ENCODE measurements at places on chromosomes 13 and 19.

DNA sequence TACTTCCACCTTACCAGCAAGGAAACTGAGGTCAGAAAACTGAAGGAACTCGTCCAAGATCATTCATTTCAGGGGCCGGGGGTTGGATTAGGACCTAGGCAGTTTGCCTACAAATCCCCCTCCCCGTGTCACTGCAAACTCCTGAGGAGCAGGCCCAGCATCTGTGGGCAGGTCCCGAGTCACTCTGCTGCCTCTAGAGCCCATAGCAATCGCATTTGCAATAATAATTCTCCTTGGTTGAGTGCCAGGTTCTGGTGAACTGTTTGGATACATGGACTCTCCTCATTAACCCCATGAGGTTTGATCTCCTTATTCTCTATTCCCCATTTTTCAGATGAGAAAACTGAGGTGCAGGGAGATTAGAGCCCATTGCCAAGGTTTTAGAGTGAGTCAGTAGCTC is 903 bp downstream of the PIN1 start:
- DNase-seq, result no peak
- peaks cover 10% of the 10 kb centered on the region for H3K4me1 ChIP-seq
- peak overlapping the region; percentile 96 for H3K4me3 ChIP-seq
- peaks cover 3% of the 10 kb centered on the region for H3K36me3 ChIP-seq

GRCh38 chr13:98525456-98526181 is 51.3 kb downstream of the STK24 start:
- no peak overlapping the region for H3K27ac ChIP-seq
- no peak for DNase-seq
- no peaks in the 10 kb centered on the region for H3K36me3 ChIP-seq
- H3K4me3 ChIP-seq, result no peak overlapping the region

GRCh38 chr19:51098365-51099046 is 9.7 kb downstream of the CTU1 start:
- DNase-seq, result no peak
- no peaks in the 10 kb centered on the region for H3K4me1 ChIP-seq
- peaks cover 5% of the 10 kb centered on the region for H3K36me3 ChIP-seq
- H3K27me3 ChIP-seq, result no peaks in the 10 kb centered on the region
- no peak overlapping the region for H3K4me3 ChIP-seq

- H3K27ac ChIP-seq, result no peak overlapping the region
- H3K4me1 ChIP-seq, result no peaks in the 10 kb centered on the region
- H3K36me3 ChIP-seq, result no peaks in the 10 kb centered on the region
- H3K4me3 ChIP-seq, result no peak overlapping the region
Measured at GRCh38 chr13:25776722-25777121, 275.1 kb downstream of the SHISA2 start.

GRCh38 chr13:98717891-98718290 is 34.6 kb downstream of the SLC15A1 start:
- no peak overlapping the region for H3K27ac ChIP-seq
- H3K27me3 ChIP-seq, result no peaks in the 10 kb centered on the region

- no peaks in the 10 kb centered on the region for H3K4me1 ChIP-seq
- no peak for DNase-seq
- H3K4me3 ChIP-seq, result no peak overlapping the region
- peaks cover 34% of the 10 kb centered on the region for H3K27me3 ChIP-seq
Measured at GRCh38 chr13:25821776-25822175, 230.0 kb downstream of the SHISA2 start.

DNA sequence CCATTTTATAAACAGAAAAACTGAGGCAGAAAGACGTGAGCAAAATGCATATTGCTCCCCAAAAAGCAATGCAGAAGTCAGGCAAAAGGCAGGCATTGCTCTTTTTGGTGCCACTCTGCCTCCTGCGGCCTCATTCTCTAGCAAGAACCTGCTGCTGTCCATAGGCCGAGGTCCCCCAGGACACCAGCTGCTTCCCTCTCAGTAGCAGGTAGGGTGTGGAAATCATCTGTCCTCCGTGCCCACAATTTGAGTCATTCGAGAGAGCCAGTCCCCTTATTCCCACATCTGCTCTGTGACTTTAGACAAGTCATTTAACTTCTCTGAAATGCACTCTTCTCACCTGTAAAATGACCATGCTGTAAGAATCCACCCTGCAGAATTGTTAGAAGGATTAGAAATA is 50.0 kb downstream of the TNFRSF19 start:
- no peaks in the 10 kb centered on the region for H3K4me1 ChIP-seq

- no peak overlapping the region for H3K4me3 ChIP-seq
- no peak for DNase-seq
- H3K27me3 ChIP-seq, result no peaks in the 10 kb centered on the region
- H3K27ac ChIP-seq, result no peak overlapping the region
Measured at GRCh38 chr19:3129112-3129511, 6.7 kb upstream of the GNA15 start.

DNA sequence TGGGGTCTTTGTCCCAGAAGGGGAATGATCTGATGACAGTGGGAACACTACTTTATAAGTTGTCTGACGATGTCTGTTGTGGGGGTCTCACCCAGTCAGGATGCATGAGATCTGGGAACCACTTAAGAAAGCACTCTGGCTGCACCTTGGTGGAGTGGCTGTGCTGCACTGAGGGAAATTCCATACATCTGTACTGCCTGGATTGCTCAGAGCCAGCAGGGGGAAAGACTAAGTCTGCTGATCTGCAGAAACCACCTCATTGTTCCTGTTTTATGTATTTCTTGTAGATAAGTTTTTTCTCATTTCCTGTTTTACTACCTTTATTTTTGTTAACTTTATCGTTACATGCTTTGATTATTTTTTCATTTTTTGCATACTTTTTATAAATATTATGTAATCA is 27.3 kb downstream of the ZNF430 start:
- no peaks in the 10 kb centered on the region for H3K27me3 ChIP-seq
- H3K4me1 ChIP-seq, result no peaks in the 10 kb centered on the region
- peaks cover 18% of the 10 kb centered on the region for H3K36me3 ChIP-seq
- H3K4me3 ChIP-seq, result no peak overlapping the region

- H3K4me3 ChIP-seq, result no peak within 1 kb of the TSS
- no peaks in the 10 kb centered on the region for H3K27me3 ChIP-seq
Measured at GRCh38 chr19:22783651-22784410, at the start of gene ZNF99. TSS of gene ZNF99 (minus strand) at chr19:22784151. CDS start at chr19:22784016, 135 bp downstream.

- peak overlapping the region; percentile 56 for H3K4me3 ChIP-seq
- H3K27ac ChIP-seq, result no peak overlapping the region
- H3K27me3 ChIP-seq, result peaks cover 55% of the 10 kb centered on the region
- H3K36me3 ChIP-seq, result no peaks in the 10 kb centered on the region
- peaks cover 25% of the 10 kb centered on the region for H3K4me1 ChIP-seq
- peak; percentile 87 for DNase-seq
Measured at GRCh38 chr19:10424011-10424637, 3.8 kb downstream of the PDE4A start.

DNA sequence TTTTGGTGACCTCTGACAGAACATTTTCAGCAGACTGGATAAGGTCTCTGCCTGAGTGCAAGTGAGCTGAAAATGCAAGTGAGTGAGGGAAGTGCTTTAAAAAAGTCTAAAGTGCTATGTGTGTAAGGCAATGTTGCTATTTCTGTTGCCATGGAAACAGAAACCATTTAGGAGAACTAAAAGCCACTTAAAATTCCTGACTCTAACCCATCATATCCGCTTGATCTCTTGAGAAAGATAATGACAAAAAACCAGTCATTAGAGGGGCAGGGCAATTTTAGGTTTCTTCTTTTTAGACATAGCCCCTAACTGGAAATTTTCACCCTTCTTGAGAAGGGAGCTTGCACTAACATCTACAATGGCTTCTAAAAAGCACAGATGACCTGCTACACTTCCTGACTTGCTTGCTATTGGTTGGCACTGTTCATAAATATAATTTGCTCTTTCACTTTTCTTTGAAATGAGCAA is at the start of gene CYSLTR2:
Gene CYSLTR2 (plus strand): TSS at position 458 of the 468 bp plus-strand sequence. CDS start 52,889 bp downstream, outside the sequence.
- DNase-seq, result no peak
- no peaks in the 10 kb centered on the region for H3K4me1 ChIP-seq
- no peaks in the 10 kb centered on the region for H3K36me3 ChIP-seq
- H3K4me3 ChIP-seq, result no peak within 1 kb of the TSS

- DNase-seq, result no peak
- H3K4me1 ChIP-seq, result no peaks in the 10 kb centered on the region
- no peaks in the 10 kb centered on the region for H3K36me3 ChIP-seq
- no peak overlapping the region for H3K27ac ChIP-seq
- no peaks in the 10 kb centered on the region for H3K27me3 ChIP-seq
Measured at GRCh38 chr13:87324558-87324957, 346.6 kb upstream of the SLITRK5 start.

- H3K4me1 ChIP-seq, result no peaks in the 10 kb centered on the region
- DNase-seq, result no peak
- no peaks in the 10 kb centered on the region for H3K36me3 ChIP-seq
- H3K27me3 ChIP-seq, result no peaks in the 10 kb centered on the region
- no peak overlapping the region for H3K27ac ChIP-seq
Measured at GRCh38 chr19:50500753-50501151, 10.2 kb downstream of the JOSD2 start.

- DNase-seq, result no peak
- H3K4me1 ChIP-seq, result no peaks in the 10 kb centered on the region
- no peaks in the 10 kb centered on the region for H3K36me3 ChIP-seq
- peaks cover 35% of the 10 kb centered on the region for H3K27me3 ChIP-seq
- no peak overlapping the region for H3K27ac ChIP-seq
Measured at GRCh38 chr19:29908963-29909944, 32.8 kb upstream of the URI1 start.

DNA sequence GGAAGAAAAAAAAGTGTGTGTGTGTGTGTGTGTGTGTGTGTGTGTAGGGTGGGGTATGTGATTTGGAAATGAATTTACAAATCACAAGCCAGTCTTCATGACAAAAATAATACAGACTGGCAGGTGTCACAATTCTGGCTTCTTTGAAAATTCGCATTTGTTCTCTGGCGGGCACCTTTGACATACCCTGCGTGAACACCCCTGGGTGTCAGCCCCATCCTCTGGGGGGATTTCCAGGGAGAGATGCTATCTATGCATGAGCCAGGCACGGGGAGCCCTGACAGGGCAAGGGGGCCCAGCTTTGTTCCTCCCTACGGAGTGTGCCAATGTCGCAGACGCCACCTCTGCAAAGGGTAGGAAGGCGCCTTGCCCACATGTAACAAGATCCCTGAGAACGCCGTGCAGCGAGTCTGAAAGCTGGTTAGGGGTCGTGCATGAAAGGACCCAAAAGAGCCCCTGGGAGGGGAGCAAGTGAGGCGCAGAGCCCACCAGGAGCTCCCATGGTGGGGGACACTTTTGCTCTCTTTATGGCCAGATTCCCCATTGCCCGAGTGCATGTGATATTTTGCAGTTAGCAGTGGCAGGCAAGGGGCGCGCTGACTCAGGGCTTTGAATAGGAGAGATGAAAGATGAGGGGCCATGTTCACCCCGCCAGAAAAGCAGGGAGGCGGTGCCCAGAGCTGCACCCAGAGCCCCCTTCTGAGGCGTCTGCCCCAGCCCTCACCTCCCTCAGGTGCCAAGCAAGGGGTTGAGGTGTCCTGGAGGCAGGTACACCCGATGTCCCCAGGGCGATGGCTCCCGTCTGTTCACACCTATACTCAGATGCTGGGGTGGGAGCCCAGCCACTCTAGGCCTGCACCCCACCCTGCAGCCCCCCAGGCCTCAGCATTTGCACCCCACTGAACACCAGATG is 45.3 kb downstream of the KLF2 start:
- H3K4me3 ChIP-seq, result no peak overlapping the region
- no peak for DNase-seq
- no peaks in the 10 kb centered on the region for H3K36me3 ChIP-seq
- H3K4me1 ChIP-seq, result no peaks in the 10 kb centered on the region
- H3K27me3 ChIP-seq, result no peaks in the 10 kb centered on the region
- H3K27ac ChIP-seq, result no peak overlapping the region

- no peak overlapping the region for H3K4me3 ChIP-seq
- no peak for DNase-seq
- no peaks in the 10 kb centered on the region for H3K27me3 ChIP-seq
- H3K4me1 ChIP-seq, result 0 out of 2 replicates have a peak, but pooled peaks cover 11% of the 10 kb centered on the region
- no peaks in the 10 kb centered on the region for H3K36me3 ChIP-seq
Measured at GRCh38 chr13:21055016-21055415, 6.4 kb downstream of the LATS2 start.

DNA sequence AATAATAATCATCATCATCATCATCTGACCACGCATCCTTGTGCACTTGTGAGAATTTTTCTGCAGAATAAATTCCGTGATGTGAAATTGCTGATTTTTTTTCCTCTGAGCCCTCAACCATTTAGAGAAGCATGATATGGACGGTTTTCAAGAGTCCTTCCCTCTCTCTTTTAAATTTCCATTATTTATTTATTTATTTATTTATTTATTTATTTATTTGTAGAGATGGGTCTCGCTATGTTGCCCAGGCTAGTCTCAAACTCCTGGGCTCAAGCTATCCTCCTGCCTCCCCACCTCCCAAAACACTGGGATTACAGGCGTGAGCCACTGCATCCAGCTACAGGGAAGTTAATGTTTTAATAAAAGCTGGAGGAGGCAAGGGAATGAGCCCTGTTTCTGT is 39.6 kb downstream of the CACNA1A start:
- no peaks in the 10 kb centered on the region for H3K36me3 ChIP-seq
- no peak overlapping the region for H3K27ac ChIP-seq
- peaks cover 48% of the 10 kb centered on the region for H3K27me3 ChIP-seq

GRCh38 chr13:21849323-21849722 is 178.4 kb downstream of the FGF9 start:
- H3K4me3 ChIP-seq, result no peak overlapping the region
- no peaks in the 10 kb centered on the region for H3K36me3 ChIP-seq
- H3K4me1 ChIP-seq, result no peaks in the 10 kb centered on the region
- no peak for DNase-seq
- H3K27me3 ChIP-seq, result peaks cover 29% of the 10 kb centered on the region
- H3K27ac ChIP-seq, result no peak overlapping the region

DNA sequence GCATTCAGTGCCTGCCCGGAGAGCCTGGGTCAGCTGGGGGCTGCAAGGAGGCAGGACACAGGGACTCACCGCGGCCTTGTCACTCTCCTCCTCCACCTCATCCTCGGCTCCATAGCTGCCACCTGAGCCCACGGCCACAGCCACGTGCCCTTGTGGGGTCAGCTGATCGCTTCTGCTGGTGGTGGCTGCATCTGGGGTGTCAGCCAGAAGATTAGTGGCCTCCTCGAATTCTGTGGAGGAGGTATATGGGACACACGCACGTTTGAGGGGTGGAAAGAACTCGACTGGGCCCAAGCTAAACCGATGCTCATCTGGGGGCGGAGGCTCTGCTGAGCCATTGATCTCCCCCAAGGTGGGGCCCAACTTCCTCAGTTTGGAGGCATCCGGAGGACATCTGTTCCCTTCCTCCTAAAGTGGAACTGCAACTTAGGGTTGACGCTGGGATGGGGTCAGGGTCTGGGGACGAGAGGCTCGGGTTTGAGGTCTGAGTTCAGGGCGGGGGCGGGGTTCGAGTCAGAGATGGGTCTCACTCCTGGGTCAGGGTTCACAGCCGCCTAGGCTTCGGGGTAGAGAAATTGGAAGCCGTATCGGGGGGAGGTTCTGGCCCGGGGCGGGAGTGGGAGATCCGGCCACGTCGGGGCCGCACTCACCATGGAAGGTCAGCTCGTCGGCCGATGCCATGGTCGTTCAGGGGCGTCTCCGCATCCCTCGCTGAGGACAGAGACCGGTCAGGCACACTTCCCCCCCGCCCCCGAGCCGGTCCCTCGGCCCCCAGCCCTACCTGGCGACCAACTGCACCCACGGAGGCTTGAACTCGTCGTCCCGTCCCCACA is 493 bp downstream of the YIPF2 start:
- H3K27me3 ChIP-seq, result no peaks in the 10 kb centered on the region
- DNase-seq, result no peak
- H3K4me1 ChIP-seq, result peaks cover 15% of the 10 kb centered on the region
- peaks cover 10% of the 10 kb centered on the region for H3K36me3 ChIP-seq
